T-helper 1 cell (primary cell): ENCODE measurements at places on chromosomes 13 and 19.

GRCh38 chr13:107216046-107216755 lies 648.3 kb upstream of the ARGLU1 start:
- DNase-seq, result no peak

- DNase-seq, result no peak
These were observed 11.3 kb downstream of the DDX39A start for GRCh38 chr19:14407605-14408484.

DNA sequence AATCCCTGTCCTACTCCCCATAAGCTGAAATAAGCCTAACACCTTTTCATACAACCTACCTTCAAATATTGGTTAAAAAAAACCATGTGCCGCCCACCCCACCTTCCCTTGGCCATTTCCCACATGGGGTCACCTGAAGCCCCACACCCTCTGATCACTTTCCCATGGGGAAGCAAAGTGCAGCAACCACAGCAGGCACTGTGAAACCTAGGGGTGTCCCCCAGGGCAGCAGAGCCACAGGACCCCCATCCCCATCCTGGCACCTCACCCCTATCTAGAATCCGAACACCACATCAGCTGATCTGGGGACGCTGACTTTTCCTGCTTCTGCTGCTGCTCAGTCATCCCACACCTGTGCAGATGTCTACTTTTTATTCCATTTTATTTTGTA lies 19.9 kb downstream of the CEACAM21 start:
- no peak for DNase-seq

DNA sequence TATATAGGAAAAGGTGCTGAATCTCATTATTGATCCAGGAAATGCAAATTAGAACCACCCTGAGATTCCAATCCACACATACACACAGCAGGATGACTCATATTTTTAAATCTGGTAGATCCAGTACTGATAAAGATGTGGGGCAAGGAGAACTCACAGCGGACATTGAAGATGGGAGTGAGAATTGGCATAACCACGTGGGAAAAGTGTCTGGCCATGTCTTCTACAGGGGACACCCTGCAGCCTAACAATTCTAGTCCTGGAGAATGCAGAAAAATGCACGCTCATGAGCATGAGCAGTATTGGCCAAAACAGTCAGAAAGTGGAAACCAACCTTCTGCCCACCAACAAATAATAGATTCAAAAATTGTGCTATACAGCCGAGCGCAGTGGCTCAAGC lies 13.5 kb upstream of the BCL3 start:
- DNase-seq, result no peak

DNA sequence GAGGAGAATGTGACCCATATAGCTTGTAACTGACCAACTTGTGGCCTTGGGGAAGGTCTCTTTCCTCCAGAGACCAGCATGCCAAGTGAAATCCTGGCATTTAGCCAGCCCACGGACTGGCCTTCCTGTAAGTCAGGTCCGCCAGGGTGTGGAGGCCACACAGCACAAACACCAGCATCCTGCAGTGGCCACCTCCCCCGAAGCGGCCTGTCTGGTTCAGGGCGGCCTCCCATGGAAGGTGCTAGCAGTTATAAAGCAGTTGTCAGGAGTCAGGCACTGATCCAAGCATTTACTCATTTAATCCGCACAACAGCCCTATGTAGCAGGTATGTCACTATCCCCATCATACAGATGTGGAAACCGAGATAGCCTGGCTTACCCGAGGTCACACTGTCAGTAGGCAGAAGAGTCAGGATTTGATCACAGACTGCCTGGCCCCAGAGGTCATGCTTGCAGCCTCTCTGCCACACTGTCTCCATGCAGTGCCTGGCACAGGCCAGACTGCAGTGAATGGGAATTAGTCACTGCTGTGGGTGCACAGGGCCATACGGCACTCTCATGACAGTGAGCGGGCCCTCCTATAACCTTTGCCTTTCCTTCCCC lies 36.7 kb downstream of the CAPN12 start:
- no peak for DNase-seq

GRCh38 chr13:74066937-74067336 lies 67.3 kb downstream of the KLF12 start:
- no peak for DNase-seq

- no peak for DNase-seq
These were observed 13.8 kb downstream of the ZNF557 start for GRCh38 chr19:7083076-7083956.

DNA sequence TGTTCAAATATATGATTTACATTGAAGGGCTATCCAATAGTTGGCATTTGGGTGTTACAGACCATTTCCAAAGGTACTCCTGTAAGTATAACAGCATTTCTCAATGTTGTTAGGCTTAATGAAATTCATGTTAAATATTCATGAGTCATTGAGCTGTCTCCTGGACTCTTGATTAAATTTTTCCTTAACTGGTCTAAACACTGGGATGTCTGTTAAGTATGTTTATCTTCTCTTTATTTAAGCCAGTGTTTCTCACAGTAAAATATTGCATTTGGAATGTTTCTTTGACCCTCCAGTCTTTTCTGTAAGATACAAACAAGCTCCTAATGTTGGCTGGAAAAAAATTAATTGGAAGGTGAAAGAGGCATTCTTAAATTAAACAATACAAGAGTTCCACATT lies 402.5 kb upstream of the HTR2A start:
- no peak for DNase-seq

- DNase-seq, result no peak
These were observed at the start of gene PRSS57 for GRCh38 chr19:695352-695949. Gene PRSS57 (minus strand): TSS chr19:695452. CDS start chr19:695430, 22 bp downstream.

DNA sequence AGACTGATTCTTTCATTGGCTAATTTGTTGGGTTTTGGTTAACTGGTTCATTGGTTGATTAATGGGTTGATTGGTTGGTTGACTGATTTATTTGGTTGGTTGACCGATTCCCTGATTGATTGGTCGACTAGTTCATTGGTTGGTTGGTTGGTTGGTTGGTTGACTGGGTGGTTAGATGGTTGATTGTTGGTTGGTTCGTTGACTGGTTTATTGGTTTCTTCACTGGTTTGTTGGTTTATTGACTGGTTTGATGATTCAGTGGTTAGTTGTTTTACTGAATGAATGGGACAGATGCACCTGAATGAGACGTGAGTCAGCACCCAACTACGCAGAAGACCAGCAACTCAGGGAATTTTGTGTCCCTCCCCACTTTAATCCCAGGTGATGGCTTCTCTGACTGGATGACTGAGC lies 2.7 kb upstream of the NUP62 start:
- DNase-seq, result no peak

- DNase-seq, result no peak
These were observed 408.3 kb downstream of the KLF5 start for GRCh38 chr13:73467125-73467524.

DNA sequence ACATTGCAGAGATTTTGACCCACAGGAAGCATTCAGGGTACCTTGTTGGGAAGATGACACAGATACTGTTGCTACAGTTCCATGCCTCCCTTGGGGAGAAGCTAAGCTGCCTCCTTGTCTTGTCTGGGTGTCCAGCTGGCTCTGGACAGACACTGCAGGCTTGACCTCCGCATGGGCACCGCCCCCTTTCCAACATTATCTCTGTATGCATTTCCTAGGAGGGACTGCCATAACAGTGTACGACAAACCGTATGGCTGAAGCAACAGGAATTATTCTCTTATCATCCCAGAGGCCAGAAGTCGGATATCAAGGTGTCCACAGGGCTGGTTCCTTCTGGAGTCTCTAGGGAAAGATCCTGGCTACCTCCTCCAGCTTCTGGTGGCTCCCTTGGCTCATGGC lies 67.0 kb upstream of the USE1 start:
- DNase-seq, result no peak

GRCh38 chr19:29476528-29476927 lies 49.3 kb upstream of the VSTM2B start:
- DNase-seq, result no peak

- DNase-seq, result no peak
These were observed 8.2 kb upstream of the ANKRD10 start for GRCh38 chr13:110923086-110923485.

GRCh38 chr19:16156904-16157303 lies 13.4 kb downstream of the HSH2D start:
- DNase-seq, result no peak

GRCh38 chr19:44762038-44762437 lies 13.5 kb downstream of the BCL3 start:
- no peak for DNase-seq

- DNase-seq, result peak; percentile 5
These were observed 16.4 kb upstream of the ZNF331 start for GRCh38 chr19:53521373-53522202.

GRCh38 chr19:2691951-2692350 lies 10.5 kb downstream of the GNG7 start:
- DNase-seq, result no peak

GRCh38 chr19:3784607-3785450 lies 1.4 kb downstream of the MATK start:
- DNase-seq, result no peak

DNA sequence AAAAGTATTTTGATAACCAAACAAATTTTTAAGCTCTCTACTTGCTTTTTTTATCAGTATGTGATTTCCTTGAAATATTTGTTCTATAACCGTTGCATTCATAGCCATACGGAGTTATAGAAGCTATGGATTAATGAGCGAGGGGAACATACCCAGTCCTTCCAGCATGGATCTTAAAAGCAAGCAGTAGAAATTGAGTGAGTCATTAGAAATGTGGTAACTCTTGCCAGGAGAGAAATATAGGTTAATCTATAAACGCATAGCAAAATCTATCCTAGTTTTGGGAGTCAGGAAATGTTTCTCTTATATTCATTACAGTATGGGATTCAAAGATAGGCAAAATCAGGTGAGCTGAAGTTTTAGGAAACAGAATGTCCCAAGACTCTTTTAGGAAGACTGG lies 507.4 kb downstream of the DACH1 start:
- no peak for DNase-seq

DNA sequence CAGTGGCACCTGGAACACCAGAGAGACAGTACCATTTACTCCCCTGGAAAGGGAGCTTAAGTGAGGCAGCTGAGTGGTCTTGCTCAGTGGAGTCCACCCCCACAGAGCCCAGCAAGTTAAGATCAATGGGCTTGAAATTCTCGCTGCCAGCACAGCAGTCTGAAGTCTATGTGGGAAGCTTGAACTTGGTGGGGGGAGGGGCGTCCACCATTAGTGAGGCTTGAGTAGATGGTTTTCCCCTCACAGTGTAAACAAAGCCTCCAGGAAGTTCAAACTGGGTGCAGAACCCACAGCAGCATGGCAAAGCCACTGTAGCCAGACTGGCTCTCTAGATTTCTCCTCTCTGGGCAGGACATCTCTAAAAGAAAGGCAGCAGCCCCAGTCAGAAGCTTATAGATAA lies 30.3 kb upstream of the CEACAM4 start:
- no peak for DNase-seq

DNA sequence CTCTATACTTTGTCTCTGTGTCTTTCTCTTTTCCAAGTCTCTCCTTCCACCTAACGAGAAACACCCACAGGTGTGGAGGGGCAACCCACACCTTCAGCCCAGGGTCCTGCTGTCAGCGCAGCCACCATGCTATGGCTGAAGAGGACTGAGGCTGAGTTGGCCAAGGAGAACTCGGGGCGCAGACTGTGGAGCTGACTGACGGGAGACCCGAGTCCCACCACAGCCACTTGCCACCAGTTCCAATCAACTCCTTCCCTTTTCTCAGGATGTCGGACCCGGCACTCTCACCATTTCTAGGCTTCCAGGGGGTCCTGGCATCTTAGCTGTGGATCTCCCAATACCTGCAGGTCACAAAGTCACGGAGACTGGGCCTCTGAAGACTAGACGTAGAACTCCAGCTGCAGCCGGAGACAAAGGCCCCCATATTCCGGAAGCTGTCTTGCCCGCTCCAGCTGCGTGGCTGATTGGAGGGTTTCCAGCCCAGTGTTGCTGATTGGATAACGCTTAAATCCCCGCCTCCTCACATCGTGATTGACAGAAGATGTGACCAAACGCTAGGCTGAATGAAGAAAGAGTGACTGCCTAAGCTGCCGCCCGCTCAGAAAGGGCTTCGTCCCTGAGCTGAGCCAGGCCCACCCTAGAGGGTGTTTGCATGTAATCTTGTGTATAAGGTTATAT lies 63.6 kb downstream of the ZNF429 start:
- peak; percentile 70 for DNase-seq

GRCh38 chr19:35352177-35352447 lies 4.4 kb downstream of the FFAR1 start:
- no peak for DNase-seq

GRCh38 chr19:14475251-14476073 lies at the start of gene PTGER1:
Gene PTGER1 (minus strand): TSS chr19:14475354. CDS start chr19:14474320, 1,034 bp downstream.
- no peak for DNase-seq

- DNase-seq, result no peak
These were observed 279.2 kb downstream of the DACH1 start for GRCh38 chr13:71587817-71588216.

DNA sequence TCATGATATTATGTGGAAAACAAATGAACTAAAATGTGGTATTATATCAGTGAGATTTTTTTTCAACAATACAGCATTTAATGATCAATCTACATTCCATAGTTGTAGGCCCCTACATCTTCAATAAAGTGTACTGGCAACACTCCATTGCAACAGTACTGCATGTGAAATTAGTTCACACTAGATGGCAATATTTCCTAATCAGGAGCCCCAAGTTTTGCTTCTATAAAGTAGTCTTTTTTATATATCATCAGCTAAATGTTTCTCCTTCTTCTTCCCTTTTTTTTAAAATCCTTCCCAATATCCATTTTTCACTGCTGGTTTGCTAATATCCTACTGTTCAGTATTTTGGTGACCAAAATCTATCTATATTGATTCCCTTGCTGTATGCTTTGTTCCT lies 528.3 kb upstream of the ATXN8OS start:
- no peak for DNase-seq

GRCh38 chr19:33159893-33160292 lies 28.0 kb downstream of the WDR88 start:
- DNase-seq, result no peak

GRCh38 chr13:44421853-44422525 lies 48.4 kb downstream of the SERP2 start:
- DNase-seq, result no peak

DNA sequence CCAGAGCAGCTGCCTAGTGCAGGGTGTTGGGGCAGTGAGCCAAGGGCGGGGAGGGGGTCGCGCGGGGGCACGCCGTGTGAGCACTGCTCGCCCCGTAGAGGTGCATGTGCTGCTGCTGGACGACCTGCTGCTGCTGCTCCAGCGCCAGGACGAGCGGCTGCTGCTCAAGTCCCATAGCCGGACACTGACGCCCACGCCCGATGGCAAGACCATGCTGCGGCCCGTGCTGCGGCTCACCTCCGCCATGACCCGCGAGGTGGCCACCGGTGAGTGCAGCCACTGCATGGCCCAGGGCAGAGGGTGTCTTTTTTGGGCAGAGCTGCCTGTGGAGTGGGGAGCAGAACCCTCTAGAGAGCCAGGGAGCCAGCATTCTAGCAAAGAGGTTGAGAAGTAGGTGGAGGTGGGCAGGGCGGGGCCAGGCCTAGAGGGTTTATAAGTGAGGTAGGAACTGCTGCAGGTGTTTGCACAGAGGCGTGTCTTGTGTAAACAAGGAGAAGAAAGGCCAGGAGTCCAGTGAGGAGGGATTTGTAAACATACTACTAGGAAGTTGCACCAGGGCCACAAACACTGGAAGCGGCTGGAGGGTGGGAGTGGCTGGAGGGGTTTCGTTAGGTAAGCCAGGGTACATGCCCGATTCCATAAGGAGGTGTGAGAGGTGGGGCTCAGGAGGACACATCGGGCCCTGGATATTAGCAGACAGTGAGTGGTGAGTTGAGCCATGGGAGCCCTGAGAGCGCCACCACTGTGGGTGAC lies 21.3 kb downstream of the ARHGEF1 start:
- no peak for DNase-seq
